ENCODE measurements at places on chromosomes 1 and 21. TPM values are rescaled to one million over a fixed set of nuclear protein-coding genes. Genes with fewer than 3 reads are reported as not detected.
A peak's percentile ranks its signal among the peaks of the same experiment; 100 is the strongest.

- DNase-seq, result peak; percentile 34
- no peak overlapping the region for H3K27ac ChIP-seq
- no peaks in the 10 kb centered on the region for H3K4me1 ChIP-seq
- no peaks in the 10 kb centered on the region for H3K36me3 ChIP-seq
- H3K27me3 ChIP-seq, result no peaks in the 10 kb centered on the region
Observed at GRCh38 chr1:50930965-50931737, 28.9 kb downstream of the FAF1 start.

GRCh38 chr1:157279138-157279801 lies 141.1 kb upstream of the ETV3 start:
- no peak overlapping the region for H3K27ac ChIP-seq
- H3K36me3 ChIP-seq, result no peaks in the 10 kb centered on the region

DNA sequence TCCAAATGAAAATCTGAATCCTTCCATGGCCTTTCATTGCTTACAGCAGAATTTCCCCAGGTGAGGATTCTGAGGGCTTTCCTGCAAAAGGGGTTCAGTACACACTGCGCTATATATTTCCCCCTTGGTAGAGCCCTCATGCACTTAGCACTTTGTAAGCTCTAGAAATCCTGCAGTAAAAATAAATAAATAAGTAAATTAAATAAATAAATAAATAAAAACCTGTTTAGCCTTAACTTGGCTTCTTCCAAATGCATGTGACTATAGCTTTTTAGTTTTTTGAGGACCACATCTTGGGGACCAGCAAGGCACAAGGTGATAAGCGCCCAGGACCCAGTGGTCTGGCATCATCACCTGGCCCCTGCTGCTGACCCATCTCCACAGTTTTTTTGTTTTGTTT lies 3.2 kb upstream of the BMP8B start:
- no peaks in the 10 kb centered on the region for H3K36me3 ChIP-seq
- H3K4me1 ChIP-seq, result no peaks in the 10 kb centered on the region
- H3K4me3 ChIP-seq, result no peak overlapping the region
- H3K27me3 ChIP-seq, result peaks cover 28% of the 10 kb centered on the region
- DNase-seq, result no peak
- H3K27ac ChIP-seq, result no peak overlapping the region

DNA sequence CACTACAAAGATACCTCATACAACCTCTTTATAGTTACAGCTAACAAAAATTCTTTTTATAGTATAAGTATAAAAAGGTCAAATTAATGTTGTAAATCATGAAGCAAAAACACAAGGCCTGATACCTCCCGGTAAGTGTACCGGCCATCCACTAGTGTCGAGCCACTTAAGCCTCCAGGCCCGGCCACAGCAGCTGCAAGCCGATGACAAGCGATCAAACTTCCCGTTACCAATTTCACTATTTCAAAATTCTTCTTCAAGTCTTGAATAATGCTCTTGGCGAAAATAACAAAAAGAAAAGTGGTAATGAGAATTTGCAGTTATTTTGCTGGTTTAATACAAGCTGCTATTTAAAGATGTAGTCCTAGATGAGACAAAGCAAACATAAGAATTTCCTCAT lies 67.6 kb downstream of the USP24 start:
- no peak for DNase-seq
- H3K4me3 ChIP-seq, result no peak overlapping the region
- H3K27me3 ChIP-seq, result no peaks in the 10 kb centered on the region
- peaks cover 18% of the 10 kb centered on the region for H3K36me3 ChIP-seq
- no peak overlapping the region for H3K27ac ChIP-seq
- H3K4me1 ChIP-seq, result no peaks in the 10 kb centered on the region

DNA sequence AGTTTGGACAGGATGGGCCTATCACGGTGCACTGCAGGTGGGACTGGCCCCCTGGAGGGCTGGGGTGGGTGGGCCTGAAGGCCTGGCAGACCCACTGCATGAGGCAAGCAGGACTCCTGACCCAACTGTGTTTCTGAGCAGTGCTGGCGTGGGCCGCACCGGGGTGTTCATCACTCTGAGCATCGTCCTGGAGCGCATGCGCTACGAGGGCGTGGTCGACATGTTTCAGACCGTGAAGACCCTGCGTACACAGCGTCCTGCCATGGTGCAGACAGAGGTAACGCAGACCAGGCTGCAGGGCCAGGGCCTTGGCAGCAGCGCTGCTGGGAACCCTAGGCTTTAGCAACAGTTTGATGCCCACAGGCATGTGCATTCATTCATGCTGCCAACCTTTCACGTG lies 29.0 kb upstream of the KDM4A start:
- H3K4me1 ChIP-seq, result no peaks in the 10 kb centered on the region
- H3K36me3 ChIP-seq, result peaks cover 10% of the 10 kb centered on the region
- no peak overlapping the region for H3K27ac ChIP-seq
- H3K27me3 ChIP-seq, result no peaks in the 10 kb centered on the region

- H3K4me3 ChIP-seq, result no peak overlapping the region
- H3K27me3 ChIP-seq, result no peaks in the 10 kb centered on the region
- no peak overlapping the region for H3K27ac ChIP-seq
- no peak for DNase-seq
Observed at GRCh38 chr1:192284927-192285326, 31.9 kb upstream of the RGS21 start.

DNA sequence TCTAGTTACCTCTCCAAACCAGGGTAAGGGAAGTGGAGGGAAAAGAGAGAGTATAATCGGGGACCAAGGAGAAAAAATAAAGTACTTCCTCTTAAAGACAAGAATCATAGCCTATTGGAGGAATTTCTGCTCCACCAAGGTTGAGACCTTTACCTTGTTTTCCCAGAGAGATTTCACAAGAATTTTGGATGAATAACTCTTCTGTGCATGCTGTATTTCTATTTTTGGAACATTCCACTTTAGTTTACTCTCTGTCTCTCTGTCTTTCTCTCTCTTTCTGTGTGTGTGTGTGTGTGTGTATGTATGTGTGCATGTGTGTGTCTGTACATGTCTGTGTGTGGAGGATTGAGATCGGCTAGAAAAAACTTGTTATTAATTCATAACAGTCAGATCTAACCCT lies 318.4 kb upstream of the RGS18 start:
- no peaks in the 10 kb centered on the region for H3K36me3 ChIP-seq
- H3K4me1 ChIP-seq, result peaks cover 4% of the 10 kb centered on the region
- no peaks in the 10 kb centered on the region for H3K27me3 ChIP-seq
- no peak overlapping the region for H3K4me3 ChIP-seq

DNA sequence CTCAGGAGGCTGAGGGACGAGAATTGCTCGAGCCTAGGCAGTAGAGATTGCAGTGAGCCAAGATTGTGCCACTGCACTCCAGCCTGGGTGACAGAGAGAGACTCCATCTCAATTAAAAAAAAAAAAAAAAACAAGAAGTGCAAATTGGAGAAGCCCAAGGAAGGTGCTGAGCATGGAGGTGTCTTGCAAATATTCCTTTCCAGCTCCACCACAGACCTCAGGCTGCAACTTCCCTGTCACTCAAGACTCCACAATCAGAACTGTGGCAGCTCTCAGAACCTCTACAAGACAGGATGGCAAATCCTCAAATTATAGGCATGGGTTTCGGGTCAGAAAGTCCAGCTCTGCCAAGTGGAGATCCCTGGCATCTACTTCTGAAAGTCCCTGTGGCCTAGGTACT lies 104.4 kb upstream of the TIAM1 start:
- DNase-seq, result no peak
- no peak overlapping the region for H3K27ac ChIP-seq
- H3K27me3 ChIP-seq, result no peaks in the 10 kb centered on the region
- no peak overlapping the region for H3K4me3 ChIP-seq
- no peaks in the 10 kb centered on the region for H3K36me3 ChIP-seq

GRCh38 chr1:147527941-147528936 lies 13.1 kb upstream of the BCL9 start:
- no peaks in the 10 kb centered on the region for H3K4me1 ChIP-seq
- no peak overlapping the region for H3K27ac ChIP-seq

DNA sequence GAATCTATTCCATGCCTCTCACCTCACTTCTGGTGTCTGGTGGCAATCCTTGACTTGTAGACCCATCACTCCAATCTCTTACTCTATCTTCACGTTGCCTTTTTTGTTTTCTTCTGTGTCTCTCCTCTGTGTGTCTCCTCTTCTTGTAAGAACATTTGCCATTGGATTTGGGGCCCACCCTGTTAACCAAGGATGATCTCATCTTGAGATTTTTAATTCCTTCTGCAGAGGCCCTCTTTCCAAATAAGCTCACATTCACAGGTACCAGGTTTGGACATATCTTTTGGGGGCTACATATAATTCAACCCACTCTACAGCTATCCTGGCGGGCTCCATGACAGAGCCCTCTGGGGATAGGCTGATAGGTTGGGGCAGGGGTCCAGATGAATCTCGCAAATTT lies 55.8 kb downstream of the UBE2T start:
- no peak overlapping the region for H3K27ac ChIP-seq
- no peak for DNase-seq
- no peaks in the 10 kb centered on the region for H3K36me3 ChIP-seq
- peaks cover 47% of the 10 kb centered on the region for H3K4me1 ChIP-seq
- no peaks in the 10 kb centered on the region for H3K27me3 ChIP-seq

GRCh38 chr1:3940081-3940753 lies 40.1 kb upstream of the C1orf174 start:
- no peaks in the 10 kb centered on the region for H3K27me3 ChIP-seq
- no peaks in the 10 kb centered on the region for H3K36me3 ChIP-seq
- H3K4me1 ChIP-seq, result no peaks in the 10 kb centered on the region
- H3K4me3 ChIP-seq, result no peak overlapping the region
- DNase-seq, result no peak

- no peak for DNase-seq
- peaks cover 8% of the 10 kb centered on the region for H3K4me1 ChIP-seq
- H3K4me3 ChIP-seq, result no peak overlapping the region
Observed at GRCh38 chr1:47212636-47213229, 19.3 kb downstream of the TAL1 start.

DNA sequence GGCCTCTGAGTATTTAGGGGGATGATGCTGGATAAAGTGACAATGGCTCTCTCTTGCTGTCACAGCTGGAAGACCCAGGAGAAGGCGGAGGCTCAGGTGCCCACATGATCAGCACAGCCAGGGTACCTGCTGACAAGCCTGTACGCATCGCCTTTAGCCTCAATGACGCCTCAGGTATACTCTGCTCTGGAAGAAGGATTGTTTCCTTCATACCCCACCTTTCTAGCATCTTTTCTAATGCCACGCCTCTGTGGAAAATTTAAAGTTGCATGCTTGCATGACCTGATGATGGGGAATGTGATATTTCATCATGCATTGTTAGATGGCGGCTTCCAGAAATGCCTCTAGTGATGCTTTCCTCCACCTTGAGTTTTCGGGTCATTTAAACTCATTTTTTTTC lies 2.8 kb downstream of the MAP3K7CL start:
- no peaks in the 10 kb centered on the region for H3K27me3 ChIP-seq
- H3K36me3 ChIP-seq, result peaks cover 20% of the 10 kb centered on the region
- H3K27ac ChIP-seq, result no peak overlapping the region
- no peak for DNase-seq
- H3K4me3 ChIP-seq, result no peak overlapping the region
- H3K4me1 ChIP-seq, result peaks cover 14% of the 10 kb centered on the region

DNA sequence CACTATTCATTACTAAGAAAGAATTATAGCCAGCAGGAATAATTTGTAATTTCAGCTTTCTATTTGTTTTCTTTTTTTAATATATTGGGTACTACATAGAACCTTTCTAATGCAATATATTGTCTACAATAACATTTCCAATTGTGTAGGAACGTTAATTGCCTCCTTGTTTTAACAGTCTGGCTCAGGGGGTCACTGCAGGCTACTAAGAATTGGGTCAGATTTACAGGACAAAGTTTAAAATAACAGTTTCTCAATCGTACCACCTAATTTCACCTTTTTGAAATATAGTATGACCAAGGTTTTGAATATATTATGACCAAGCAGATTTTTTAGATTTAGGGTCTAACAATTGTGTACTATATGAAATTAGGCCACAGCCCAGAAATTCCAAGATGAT lies 2.4 kb downstream of the CFH start:
- H3K4me1 ChIP-seq, result peaks cover 8% of the 10 kb centered on the region
- no peaks in the 10 kb centered on the region for H3K27me3 ChIP-seq
- no peaks in the 10 kb centered on the region for H3K36me3 ChIP-seq
- H3K27ac ChIP-seq, result no peak overlapping the region

GRCh38 chr1:160708801-160709200 lies 2.8 kb downstream of the CD48 start:
- DNase-seq, result no peak
- no peaks in the 10 kb centered on the region for H3K4me1 ChIP-seq
- no peak overlapping the region for H3K4me3 ChIP-seq
- no peaks in the 10 kb centered on the region for H3K36me3 ChIP-seq

GRCh38 chr1:66563941-66564630 lies 30.1 kb downstream of the SGIP1 start:
- peak overlapping the region; percentile 92 for H3K27ac ChIP-seq
- no peaks in the 10 kb centered on the region for H3K27me3 ChIP-seq
- H3K4me1 ChIP-seq, result peaks cover 27% of the 10 kb centered on the region
- peak; percentile 97 for DNase-seq

DNA sequence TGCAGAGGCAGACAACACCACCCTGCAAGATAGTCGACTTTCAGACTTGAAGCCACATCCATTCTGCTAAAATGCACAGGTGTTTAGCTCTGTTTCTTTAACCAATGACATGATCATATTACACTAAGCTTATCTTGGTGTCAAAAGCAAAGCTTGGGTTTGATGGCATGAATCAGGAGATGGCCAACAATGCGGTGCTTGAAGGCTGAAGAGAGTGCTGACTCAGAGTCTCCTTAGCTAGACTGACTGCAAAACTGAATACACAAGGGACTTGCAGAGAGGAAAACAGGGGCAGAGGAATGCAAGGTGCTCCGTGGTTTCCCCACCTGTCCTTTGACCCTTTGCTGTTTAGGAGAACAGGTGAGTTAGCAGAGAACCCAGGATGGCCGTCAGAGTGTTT lies 262.6 kb downstream of the SIPA1L2 start:
- no peak overlapping the region for H3K4me3 ChIP-seq
- DNase-seq, result no peak
- H3K4me1 ChIP-seq, result peaks cover 4% of the 10 kb centered on the region
- no peak overlapping the region for H3K27ac ChIP-seq

DNA sequence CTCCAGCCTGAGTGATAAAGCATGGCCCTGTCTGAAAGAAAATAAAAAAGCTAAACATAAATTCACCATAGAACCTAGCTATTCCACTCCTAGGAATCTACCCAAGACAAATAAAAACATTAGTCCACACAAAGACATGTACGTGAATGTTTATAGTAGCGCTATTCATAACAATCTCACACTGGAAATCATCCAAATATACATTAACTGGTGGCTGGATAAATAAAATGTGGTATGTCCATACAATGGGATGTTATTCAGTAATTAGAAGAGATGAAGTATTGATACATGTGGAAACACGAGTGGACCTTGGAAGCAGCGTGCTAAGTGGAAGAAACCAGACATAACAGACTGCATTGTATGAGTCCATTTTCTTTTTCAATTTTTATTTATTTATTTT lies 29.7 kb downstream of the RIPPLY3 start:
- no peaks in the 10 kb centered on the region for H3K36me3 ChIP-seq
- H3K4me3 ChIP-seq, result no peak overlapping the region
- no peak overlapping the region for H3K27ac ChIP-seq
- no peaks in the 10 kb centered on the region for H3K27me3 ChIP-seq

The ALDH4A1 gene
- 10.4 TPM for total RNA-seq

The SPRR2E gene
- not detected for total RNA-seq

The GSTM2 gene
- total RNA-seq, result 13.4 TPM

The ZYG11A gene
- total RNA-seq, result 0.30 TPM

The LRRN2 gene
- 5.9 TPM for total RNA-seq

The SH3BP5L gene
- 37.7 TPM for total RNA-seq

The DENND2C gene
- 3.2 TPM for total RNA-seq

The EPHA8 gene
- 0.23 TPM for total RNA-seq
